ENCODE measurements at places on chromosomes 3 and 15.
A peak's percentile ranks its signal among the peaks of the same experiment; 100 is the strongest.

- DNase-seq, result peak; percentile 53
Measured at GRCh38 chr15:88908697-88909621, 4.2 kb downstream of the MFGE8 start.

DNA sequence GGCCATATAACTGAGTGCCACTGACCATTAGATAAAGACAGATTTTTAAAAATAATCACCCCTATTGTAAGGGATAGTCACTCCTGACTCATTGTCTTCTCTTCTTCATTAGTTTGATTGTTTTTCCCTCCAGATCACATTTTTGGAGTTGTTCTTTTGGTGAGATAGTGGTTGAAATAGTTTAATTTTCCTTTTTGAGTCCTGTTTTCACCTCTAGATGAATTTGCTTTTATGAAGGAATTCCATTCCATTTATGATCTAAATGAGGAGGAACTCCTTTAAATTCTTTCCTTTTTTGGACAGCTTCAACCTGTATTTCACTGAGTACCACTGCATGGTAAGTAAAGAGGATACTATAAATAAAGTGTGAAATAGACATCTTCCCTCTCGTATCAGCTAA is 112.4 kb downstream of the GREM1 start:
- no peak for DNase-seq

GRCh38 chr3:134056464-134056891 is 26.8 kb upstream of the SLCO2A1 start:
- DNase-seq, result no peak

DNA sequence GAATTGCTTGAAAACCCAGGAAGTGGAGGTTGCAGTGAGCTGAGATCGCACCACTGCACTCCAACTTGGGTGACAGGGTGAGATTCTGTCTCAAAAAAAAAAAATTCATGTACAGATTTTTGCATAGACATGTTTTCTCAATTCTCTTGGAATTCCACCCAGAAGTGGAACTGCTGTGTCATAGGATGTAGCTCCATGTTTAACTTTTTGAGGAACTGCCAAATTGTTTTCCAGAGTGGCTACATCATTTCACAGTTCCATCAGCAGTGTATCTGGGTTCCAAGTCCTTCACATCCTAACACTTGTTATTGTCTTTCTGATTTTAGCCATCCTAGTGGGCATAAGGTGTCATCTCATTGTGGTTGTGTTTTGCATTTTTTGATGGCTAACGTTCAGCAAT is 9.9 kb downstream of the CAPN7 start:
- no peak for DNase-seq

DNA sequence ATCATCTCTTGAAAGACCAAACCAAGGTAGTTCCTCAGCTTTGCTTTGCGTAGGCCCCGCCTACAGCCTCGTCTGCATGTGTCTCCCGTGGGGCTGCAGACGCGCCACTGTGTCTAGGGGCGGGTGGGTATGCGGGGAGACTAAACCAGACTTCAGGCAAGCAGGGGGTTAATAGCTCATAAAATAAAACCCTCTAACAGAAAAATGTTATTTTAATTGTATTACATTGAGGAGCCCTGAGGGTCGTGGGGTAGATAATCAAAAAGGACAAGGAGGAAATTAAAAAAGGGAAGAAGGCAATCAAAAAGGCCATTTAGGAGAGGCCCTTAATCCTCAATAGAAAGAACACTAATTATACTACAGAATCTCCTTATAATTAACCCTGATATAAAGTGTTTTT is 247.6 kb upstream of the ICE2 start:
- DNase-seq, result no peak

DNA sequence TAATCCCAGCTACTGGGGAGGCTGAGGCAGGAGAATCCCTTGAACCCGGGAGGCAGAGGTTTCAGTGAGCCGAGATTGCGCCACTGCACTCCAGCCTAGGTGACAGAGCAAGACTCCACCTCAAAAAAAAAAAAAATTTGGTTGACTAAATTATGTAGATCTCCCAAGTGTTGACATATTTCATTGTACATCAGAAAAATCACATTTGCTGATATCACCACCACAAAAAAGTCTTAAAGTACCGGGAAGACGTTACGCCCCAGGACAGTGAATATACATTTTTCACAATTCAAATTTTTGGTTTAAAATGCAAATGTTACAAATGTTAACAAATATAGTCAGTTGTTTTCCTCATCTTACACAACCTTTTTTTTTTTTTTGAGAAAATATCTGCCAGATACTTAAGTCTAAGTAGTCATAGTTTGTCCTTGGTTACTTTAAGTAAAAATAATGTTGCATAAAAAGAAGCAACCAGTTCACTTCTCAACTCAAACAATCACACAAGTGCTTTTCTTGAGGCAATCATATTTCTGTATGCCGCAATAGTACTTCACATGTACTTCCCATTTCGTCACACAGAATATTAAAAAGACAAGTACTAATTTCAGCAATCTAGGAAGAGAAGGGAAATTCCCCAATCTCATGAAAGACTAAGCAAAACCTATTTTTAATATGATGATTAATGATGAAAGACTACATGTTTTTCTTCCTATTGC is 41.0 kb upstream of the TCF12 start:
- DNase-seq, result no peak

GRCh38 chr15:63243101-63243500 is 34.3 kb upstream of the APH1B start:
- DNase-seq, result no peak

DNA sequence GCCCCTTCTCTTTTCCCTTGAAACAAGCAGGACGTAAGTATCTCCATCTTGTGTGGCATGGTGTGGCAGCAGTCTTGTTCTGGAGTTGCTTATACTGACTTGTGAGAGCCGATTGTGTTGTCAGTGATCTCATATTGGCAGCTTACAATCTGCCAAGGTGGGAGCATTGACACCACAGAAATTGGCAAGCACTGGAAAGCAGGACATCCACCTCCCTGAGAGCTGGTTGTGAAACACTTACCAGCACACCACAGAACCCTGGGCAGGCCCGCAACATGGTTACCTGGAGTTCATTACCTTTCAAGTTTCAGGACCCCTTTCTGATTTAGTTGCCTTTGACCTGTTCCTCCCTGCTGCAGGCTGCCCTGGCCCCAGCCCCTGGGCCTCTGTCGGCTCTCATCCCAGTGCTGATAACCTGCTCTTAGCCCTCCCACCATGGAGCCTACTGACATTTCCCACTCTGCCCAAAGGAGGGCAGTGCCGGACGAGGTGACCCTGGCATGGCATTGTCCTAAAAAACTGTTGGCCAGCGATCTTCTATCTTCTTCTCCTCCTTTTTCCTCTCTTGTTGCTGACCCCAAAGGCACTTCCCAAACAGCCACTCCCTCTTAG is 10.6 kb upstream of the ATP2B2 start:
- no peak for DNase-seq

DNA sequence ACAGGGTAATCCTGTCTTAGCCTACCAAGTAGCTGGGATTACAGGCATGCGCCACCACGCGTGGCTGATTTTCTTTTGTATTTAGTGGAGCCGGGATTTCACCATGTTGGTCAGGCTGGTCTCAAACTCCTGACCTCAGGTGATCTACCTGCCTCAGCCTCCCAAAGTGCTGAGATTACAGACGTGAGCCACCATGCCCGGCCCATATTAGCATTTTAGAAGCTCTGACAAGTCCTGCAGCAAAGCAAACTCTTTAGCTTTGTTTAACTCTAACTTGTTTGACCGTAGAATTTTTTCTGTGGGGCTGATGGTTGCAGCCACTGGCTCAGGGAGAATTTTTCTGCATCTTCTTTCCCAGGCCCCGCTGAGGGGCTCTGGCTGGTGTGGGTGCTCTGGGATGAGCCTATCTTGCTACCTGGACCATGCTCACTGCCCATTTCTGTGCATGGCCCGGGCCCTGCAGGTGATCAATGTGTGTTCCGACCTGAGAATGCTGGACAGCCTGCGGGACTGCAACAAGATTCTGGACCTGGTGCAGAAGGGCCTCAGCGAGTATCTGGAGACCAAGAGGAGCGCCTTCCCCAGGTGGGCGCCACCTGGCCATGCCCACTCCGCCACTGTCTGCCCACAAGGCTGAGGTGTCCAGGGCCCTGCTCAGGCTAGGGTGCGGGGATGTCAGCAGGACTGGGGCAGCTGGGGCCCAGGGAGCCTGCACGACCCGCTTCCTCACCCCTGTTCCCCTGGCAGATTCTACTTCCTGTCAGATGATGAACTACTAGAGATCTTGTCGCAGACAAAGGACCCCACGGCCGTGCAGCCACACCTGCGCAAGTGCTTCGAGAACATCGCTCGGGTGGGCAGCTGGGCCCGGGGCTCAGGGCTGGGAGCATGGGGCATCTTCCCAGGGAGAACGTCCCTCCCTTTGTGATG is 41.3 kb downstream of the DNAH1 start:
- no peak for DNase-seq

DNA sequence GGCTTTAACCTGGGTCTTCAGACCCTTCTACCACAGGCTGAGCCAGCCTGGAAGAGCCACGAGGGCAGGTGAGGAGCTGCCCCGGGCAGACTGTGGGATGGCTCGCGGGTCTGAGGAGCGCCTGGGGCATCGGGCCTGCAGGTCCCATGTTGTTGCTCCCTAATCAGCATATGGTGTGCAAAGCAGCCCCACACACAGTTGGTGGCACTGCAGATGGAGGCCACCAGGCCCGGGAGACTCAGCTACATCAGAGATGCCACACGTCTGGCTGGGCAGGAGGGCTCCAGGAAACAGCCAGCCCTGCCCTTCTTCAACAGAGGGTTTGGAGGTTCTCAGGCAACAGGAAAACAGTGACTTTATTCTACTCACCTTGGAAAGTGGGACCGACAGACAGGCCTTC is 63.9 kb downstream of the XXYLT1 start:
- DNase-seq, result no peak

DNA sequence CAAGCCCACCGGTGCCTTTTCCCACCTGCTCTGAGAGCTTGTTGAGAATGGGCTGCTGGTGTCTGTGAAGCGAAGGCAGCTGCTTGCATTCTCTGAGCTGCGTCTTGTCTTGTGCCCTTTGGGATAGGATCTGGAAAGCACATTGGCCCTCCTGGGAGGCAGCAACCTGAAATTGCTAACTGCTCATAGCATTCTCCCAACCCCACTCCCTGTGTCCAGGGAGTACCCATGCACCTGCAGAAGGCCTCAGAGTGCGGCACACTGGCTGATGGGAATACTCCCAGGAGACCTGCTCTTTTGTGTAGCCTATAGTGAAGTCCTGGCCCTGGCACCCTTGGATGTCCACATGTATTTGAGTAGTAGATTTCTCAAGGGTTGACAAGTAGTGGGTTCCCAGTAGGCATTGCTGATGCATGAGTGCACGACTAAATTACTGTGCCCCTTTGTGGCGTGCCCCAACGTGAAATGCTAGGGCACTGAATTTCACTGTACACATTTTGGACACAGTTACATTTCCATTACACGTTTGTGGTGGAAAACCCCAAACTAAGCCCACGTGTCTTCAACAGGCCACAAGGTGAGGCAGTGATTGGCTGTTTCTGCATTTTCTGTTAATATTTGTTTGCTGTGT is 3.7 kb downstream of the EPHB1 start:
- no peak for DNase-seq

DNA sequence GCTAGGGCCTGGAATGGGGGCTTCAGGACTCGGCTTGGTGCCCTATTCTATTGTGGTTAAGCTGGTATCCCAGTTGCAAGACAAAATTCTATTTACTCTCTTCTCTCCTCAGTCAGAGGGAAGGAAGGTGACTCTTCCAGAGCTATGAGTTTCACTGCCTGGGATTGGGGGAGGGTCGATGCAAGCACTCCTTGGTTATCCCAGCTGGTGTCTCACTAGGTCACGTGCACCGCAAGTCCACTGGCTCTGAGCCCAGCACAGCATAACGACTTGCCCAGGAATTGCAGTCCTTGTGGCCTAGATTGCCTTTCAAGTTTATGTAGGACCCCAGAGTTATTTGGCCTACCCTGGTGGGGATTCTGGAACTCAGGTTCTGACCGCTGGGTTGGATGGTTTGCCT is 958.8 kb downstream of the IGSF11 start:
- DNase-seq, result peak; percentile 6

DNA sequence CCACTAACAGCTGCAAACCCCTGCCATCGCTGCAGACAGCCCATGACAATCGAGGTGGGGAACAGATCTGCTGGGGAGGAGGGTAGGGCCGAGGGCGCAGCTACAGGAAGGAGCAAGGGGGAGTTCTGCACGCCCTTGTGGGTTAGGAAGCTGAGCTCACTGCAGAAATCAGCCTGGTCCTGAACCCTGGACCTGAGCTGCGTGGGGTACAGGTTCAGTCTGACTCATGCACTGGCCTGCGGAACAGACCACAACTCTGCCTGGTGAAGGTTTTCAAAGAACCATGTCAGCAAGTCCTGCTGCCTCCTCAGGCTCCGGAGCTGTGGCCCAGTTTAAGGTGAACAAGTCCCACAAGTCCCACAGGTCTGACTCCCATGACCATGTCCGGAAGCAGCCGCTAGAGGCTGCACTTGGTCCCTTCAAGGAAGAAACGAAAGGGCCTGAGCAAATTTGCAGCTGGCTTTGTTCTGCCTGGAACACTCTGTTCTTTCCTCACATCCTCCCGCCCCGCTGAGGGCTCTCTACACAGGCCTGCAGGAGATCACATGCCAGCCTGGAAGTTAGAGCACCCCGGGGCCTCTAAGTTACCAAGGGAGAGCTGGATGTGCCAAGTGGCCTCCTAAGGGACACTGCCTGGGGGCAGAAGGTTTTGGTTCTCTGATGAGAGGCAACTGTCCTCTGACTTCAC is 49.4 kb upstream of the AKAP13 start:
- DNase-seq, result peak; percentile 95

DNA sequence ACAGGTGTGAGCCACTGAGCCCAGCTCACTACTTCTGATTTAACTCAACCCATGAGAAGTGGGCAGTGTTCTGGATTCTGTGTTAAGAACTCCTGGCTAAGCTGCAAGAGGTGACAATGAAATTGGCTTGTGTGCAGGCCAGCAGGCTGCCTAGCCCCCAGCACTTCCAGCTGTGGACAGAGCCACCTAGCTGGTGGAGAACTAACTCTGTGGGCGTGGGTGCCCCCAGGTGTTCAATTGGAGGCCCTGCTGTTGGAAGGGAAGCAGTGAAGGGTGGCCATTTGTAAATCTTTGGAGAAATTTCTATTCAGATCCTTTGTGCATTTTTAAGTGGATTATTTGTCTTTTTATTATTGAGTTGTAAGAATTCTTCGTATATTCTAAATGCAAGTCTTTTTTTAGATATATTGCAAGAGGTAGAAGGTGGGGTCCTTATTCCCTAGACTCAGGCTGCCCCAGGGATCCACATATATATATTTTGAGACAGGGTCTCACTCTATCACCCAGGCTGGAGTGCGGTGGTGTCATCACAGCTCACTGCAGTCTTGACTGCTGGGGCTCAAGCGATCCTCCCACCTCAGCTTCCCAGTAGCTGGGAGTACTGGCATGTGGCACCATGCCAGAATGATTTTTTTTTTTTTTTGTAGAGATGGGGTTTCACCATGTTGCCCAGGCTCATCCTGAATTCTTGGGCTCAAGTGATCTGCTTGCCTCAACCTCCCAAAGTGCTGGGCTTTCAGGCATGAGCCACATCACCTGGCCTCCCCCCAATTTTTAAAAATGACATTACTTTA is 7.2 kb upstream of the SCAMP5 start:
- peak; percentile 50 for DNase-seq

- DNase-seq, result no peak
Measured at GRCh38 chr3:65745306-65745705, 293.4 kb downstream of the MAGI1 start.

- no peak for DNase-seq
Measured at GRCh38 chr3:118476885-118477618, 557.6 kb downstream of the IGSF11 start.

- DNase-seq, result no peak
Measured at GRCh38 chr3:50161320-50161719, 6.2 kb downstream of the SEMA3F start.

All from astrocyte of the hippocampus (primary cell).